ENCODE measurements at places on chromosomes 12 and 14. TPM values are rescaled to one million over a fixed set of nuclear protein-coding genes. Genes with fewer than 3 reads are reported as not detected.

DNA sequence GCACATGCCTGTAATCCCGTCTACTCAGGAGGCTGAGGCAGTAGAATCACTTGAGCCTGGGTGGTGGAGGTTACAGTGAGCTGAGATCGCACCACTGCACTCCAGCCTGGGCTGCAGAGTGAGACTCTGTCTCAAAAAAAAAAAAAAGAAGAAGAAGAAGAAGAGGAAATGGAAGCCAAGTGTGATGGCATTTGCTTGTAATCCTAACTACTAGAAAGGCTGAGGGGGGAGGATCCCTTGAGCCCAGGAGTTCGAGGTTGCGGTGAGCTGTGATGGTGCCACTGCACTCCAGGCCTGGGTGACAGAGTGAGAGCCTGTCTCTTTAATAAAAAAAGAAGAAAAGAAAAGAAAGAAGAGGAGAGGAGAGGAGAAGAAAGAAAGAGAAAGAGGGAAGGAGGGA is 52.1 kb downstream of the LGMN start:
- no peaks in the 10 kb centered on the region for H3K36me3 ChIP-seq
- H3K4me3 ChIP-seq: no peak overlapping the region
- H3K4me1 ChIP-seq: peaks cover 11% of the 10 kb centered on the region
- no peak overlapping the region for H3K27ac ChIP-seq
- DNase-seq: no peak

Gene AQP2
- not detected for total RNA-seq

Gene ARPC3
- 194 TPM for total RNA-seq

- no peaks in the 10 kb centered on the region for H3K27me3 ChIP-seq
- no peak for DNase-seq
- H3K4me3 ChIP-seq: no peak overlapping the region
Observed at GRCh38 chr12:716506-716905, 35.9 kb upstream of the WNK1 start.

DNA sequence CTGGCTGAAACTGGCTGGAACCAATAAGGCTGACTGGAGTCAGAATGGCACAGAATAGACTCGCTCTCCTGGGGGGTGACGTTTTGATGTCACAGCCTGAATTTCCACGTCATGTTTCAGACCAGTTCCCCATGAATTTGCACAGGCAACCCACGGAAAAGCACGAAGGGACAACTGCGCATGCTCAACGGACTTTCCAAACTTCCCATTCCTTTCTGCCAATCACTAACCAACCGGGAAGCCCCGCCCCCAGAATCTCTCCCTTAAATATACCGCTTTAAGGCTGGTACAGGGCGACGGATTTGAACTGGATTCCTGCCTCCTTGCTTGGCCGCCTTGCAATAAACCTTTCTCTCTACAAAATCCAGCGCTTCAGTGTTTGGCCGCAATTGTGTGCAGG is 434.7 kb downstream of the APAF1 start:
- no peak overlapping the region for H3K4me3 ChIP-seq
- no peaks in the 10 kb centered on the region for H3K36me3 ChIP-seq
- no peak for DNase-seq
- no peaks in the 10 kb centered on the region for H3K27me3 ChIP-seq
- no peak overlapping the region for H3K27ac ChIP-seq
- no peaks in the 10 kb centered on the region for H3K4me1 ChIP-seq

GRCh38 chr12:57146092-57146491 is 1.3 kb downstream of the LRP1-AS start:
- no peak for DNase-seq
- peaks cover 78% of the 10 kb centered on the region for H3K4me1 ChIP-seq
- H3K27me3 ChIP-seq: no peaks in the 10 kb centered on the region
- H3K27ac ChIP-seq: peak overlapping the region; percentile 91

Gene MEG3
- total RNA-seq: 5.0 TPM

Data from suprapubic skin (tissue), 4 donors.